ENCODE measurements at places on chromosomes 7 and 10. TPM values are rescaled to one million over a fixed set of nuclear protein-coding genes. Genes with fewer than 3 reads are reported as not detected.

DNA sequence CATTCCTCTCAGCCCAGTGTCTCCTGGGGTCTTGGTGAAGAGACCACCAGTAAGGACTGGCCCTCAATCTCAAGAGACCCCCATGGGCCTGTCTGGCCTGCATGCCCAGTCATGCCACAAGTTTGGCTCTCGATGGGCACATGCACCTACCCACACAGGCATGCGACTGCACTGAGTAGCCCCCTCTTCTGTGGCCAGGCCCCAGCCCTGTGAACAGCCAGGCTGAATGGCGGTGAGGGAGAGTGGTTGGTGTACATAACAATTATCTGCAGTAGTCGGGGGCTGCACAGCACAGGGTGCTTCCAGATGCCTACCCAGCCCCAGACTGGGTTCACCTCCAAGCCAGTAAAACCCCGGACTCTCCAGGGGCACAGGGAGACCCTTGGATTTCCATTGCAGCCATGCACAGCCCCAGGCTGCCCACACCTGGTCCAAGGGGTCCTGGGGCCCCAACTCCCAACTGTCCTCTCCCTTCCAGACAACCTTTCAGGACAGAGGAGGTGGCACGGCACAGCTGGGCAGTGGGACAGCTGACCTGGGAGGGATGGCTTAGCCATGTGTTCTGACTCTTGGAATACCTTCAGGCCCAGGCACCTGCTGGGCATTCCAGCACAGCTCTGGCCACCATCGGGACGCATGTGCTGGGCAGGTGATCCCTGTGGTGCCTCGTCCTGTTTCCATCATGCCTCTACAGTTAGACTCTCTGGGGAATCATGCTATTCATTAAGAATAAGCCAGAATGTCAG is 21.0 kb upstream of the CSGALNACT2 start:
- no peak for DNase-seq

CCL24 gene
- total RNA-seq: 0.47 TPM

- DNase-seq: no peak
Observed at GRCh38 chr7:44893710-44894234, 8.4 kb upstream of the PURB start.

VIM gene
- total RNA-seq: 329 TPM

DNA sequence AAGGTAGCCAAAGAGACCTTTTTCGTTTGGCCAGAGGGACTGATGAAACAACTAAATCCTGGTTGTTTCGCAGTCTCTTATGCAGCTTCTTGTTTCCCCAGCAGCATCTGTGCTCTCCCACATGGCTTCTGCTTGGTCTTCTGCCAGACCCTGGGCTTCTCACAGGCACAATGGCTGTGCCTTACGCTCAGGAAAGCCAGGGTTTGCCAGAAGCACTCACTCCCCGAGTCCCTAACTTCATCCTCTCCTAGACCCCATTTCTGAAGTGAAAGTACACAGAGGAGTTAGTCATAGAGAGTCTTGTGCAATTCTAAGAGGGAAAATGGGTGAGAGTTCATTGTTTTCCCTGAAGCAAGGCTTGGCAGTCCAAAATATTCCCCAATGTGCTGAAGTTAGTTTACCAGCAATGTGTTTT is 121.7 kb downstream of the EVX1 start:
- DNase-seq: peak; percentile 73

DNA sequence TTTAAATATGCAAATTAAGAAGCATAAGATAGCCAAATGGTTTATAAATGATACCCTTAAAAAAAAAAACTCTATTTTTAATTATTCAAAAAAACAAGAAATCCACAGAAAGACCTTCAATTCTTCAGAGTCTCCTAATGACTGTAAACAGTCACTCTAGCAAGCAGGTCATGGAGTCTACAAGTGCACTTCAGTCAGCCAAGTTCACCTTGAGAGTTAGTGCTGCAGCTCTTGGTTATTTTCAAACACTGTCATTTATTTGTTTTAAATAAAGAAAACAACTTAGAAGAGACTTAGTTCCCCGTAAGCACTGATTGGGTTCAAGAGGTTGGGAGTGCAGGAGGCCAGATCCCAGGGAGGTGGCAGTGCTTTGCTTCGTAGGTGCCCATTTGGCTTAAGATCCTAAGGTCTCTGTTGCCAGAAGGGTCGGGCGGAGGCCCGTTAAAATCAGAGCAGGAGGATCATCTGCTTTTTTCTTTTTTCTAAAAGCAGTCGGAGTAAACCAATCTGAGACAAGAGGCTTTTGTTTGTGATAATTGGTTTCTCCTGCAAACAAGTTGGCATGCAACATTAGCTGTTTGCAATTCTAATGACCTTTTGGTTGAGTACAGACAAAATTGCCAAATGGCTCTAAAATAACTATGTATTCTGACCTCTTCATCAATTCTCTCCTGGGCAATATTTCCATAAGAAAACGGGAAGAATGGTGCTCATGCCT is 86.4 kb upstream of the ELMO1 start:
- no peak for DNase-seq

RNF148 gene
- total RNA-seq: 0.22 TPM

GRCh38 chr7:28362812-28363211 is 49.5 kb upstream of the CREB5 start:
- no peak for DNase-seq

DNA sequence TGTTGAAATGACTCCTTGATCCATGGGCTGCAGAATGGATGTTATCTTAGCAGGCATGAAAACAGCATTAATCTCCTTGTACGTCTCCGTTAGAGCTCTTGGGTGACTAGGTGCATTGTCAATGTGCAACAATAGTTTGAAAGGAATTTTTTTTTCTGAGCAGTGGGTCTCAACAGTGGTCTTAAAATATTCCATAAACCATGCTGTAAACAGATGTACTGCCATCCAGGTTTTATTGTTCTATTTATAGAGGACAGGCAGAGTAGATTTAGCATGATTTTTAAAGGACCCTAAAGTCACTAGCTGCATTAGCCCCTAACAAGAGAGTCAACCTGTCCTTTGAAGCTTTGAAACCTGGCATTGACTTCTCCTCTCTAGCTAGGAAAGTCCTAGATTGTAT is 64.0 kb downstream of the NRF1 start:
- DNase-seq: no peak

DNA sequence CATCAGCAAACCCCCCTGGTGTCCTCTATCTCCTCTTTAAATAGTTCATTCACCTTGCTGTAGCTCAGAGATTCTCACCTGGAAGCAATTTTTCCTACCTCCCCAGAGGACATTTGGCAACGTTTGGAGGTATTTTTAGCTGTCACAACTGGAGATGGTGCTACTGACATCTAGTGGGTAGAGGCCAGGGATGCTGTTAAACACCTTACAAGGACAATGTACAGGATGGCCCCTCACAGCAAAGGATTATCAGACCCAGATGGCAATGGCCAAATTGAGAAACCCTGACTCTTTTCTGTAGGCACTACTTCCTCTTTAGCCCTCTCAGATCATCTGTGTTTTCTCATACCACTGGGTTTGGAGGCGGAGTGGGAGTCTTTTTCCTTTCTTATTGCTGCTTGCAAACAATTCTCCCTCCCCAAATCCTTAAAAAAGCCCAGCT is 13.2 kb upstream of the TRA2A start:
- no peak for DNase-seq

STOX1 gene
- total RNA-seq: 0.15 TPM

GRCh38 chr7:108380517-108380916 is 75.7 kb downstream of the NRCAM start:
- DNase-seq: no peak

DNA sequence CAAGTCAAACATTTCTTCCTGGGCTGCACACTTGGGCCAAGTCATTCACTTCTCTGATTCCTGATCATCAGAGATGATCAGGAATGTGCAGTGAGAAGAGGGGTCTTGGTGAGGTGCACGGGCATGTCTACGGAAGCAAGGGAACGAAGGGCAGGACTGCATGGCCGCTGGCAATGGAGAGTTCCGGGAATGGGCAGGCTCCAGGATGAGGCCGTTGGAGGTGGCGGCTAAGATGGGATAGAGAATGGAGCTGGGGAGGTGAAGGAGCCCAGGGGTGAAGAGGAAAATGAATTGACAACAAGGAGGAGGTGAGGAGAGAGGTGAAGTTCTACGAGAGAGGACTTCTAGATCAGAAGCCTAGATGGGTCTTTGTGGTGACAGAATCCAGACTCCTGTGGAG is 260.0 kb downstream of the GRID1 start:
- no peak for DNase-seq

- no peak for DNase-seq
Observed at GRCh38 chr10:96089116-96089515, 41.0 kb upstream of the ZNF518A start.

TMEM236 gene
- 0.30 TPM for total RNA-seq

CALCR gene
- not detected for total RNA-seq

DNA sequence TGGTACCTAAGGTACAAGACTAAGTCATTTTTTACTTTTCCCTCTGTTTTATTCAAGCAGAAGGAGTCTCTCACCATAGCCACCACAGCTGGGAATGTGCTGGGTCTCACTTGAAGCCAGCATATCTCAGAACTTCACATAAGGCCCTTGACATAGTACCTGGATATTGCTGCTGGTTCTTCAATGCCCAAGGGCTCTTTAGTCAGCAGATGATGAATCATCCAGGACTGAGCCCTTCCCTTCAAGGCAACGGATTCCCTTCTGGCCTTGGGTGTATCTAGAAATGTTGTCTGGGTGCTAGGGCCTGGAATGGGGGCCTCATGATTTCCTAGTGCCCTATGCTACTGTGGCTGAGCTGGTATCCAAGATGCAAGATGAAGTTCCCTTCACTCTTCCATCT is 93.9 kb downstream of the ADCYAP1R1 start:
- no peak for DNase-seq

GRCh38 chr10:62076891-62077290 is 175.4 kb downstream of the ARID5B start:
- no peak for DNase-seq

- DNase-seq: no peak
Observed at GRCh38 chr10:3702569-3702968, 82.4 kb downstream of the KLF6 start.

DNA sequence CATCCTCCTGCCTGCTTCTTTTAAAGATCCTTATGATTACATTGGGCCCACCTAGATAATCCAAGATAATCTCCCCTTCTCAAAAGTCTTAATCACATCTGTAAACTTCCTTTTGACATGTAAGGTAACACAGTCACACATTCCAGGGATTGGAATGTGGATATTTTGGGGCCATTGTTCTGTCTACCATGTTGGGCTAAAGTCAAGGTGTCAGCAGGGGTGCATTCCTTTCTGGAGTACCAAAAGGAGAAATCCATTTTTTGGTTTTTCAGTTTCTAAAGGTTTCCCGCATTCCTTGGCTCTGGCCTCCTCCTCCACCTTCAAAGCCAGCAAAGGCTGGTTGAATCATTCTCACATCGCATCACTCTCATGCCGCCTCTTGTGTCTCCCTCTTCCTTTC is 197.6 kb upstream of the NFE2L3 start:
- no peak for DNase-seq

SFTPD gene
- 0.69 TPM for total RNA-seq

FBXO24 gene
- 0.77 TPM for total RNA-seq

GRCh38 chr7:130913639-130914553 is 179.9 kb upstream of the KLF14 start:
- DNase-seq: no peak

ZNF503 gene
- total RNA-seq: 6.8 TPM

- DNase-seq: no peak
Observed at GRCh38 chr7:1704811-1705738, 35.0 kb downstream of the ELFN1 start.

GRCh38 chr10:106996510-106996909 is 168.0 kb downstream of the SORCS1 start:
- no peak for DNase-seq

DNA sequence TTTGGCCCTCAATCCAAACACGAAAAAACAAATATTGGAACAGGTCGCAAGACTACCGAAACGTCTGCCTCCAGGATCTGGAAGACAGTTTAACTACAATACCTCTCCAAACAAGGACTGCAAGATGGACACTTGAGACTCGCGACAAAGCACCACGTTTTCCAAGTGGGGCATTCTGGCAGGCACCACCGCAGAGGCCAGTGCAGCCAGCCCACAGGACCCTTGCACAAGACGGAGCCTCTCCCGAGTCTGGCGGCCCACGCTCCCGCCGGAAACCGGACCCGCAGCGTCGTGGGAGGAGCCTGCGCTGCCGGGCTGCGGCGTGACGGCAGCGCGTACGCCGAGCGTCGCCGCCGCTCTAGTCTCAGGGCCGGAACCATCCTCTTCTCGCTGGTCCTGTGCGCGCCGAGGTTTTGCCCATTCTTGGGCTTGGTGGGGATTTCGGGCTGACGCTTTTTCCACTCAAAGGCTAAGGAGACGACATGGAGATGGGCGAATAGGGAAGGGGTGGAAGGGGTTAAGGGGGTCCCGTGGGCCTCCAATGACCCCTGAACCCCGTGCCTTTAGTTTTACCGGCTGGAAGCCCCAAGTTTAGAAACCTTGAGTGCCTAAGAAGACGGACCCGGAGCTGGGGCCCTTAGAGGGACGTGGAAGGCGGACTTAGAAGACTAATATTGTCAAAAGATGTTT is at the start of gene ORC5:
TSS of gene ORC5 (minus strand) at position 283 of the 690 bp plus-strand sequence. CDS start at position 174, 109 bp downstream.
- DNase-seq: peak; percentile 87

RP9 gene
- 23.3 TPM for total RNA-seq

DNA sequence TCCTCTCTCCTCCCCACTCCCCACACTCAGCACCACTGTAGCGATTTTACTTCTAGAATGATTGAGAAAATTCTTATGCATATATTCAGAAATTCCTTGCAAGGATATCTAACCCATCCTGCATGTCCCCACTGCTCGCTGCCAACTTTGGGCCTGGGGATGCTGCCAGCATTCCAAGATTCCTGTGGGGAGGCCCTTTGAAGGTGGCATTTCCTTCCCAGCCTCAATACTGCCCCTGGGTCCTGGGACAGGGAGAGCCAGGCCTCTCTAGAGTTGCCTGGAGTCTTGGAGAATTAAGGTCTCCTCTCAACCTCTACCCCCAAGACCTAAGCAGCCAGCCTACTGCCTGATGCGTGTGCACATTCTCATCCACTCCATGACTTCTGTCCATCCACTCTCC is 303.5 kb downstream of the NEBL start:
- no peak for DNase-seq

- DNase-seq: no peak
Observed at GRCh38 chr10:8350250-8350967, 295.9 kb downstream of the GATA3 start.

DNA sequence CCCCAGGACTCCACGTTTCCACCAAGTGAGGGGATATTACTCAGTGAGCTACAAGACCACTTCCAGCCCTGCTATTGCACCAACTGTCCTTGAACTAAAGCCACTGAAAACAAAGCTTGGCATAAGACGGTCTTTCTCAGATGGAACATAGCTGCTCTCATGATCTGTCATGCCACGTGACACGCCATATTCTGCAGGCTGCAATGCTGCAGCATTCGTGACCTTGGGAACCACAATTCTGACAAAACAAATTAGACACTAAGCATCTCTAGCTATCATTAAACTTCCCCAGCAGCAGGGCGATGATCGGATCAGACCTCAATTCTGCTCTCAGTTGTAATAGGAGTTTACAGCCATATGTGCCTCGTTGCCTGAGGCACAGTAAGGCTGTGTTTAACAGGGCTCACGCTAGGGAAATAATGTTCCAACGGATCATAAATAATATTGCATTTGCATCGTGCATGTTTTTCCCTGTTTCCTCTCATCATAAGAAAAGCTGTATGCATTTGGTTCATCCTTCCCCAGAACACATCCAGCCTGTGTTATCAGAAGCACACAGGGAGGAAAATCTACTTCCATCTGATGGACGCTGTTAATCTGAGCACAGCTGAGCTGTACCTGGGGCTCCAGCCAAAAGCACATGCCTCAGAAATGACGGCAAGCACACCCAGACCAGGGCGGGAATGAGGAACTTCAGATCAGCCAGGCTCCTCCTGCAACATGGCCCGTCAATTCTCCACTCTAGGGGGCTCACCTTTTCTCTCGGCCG is 38.6 kb upstream of the CNPY1 start:
- DNase-seq: no peak

- DNase-seq: no peak
Observed at GRCh38 chr7:154353355-154353767, 301.2 kb downstream of the DPP6 start.

- no peak for DNase-seq
Observed at GRCh38 chr10:117226813-117227451, 14.0 kb upstream of the SLC18A2 start.
